GM18507 (cell line): ENCODE measurements at places on chromosomes 11 and 22.

- no peak for DNase-seq
Measured at GRCh38 chr22:46237453-46238124, 12.5 kb downstream of the CDPF1 start.

- no peak for DNase-seq
Measured at GRCh38 chr11:129352676-129353075, 23.0 kb upstream of the BARX2 start.

DNA sequence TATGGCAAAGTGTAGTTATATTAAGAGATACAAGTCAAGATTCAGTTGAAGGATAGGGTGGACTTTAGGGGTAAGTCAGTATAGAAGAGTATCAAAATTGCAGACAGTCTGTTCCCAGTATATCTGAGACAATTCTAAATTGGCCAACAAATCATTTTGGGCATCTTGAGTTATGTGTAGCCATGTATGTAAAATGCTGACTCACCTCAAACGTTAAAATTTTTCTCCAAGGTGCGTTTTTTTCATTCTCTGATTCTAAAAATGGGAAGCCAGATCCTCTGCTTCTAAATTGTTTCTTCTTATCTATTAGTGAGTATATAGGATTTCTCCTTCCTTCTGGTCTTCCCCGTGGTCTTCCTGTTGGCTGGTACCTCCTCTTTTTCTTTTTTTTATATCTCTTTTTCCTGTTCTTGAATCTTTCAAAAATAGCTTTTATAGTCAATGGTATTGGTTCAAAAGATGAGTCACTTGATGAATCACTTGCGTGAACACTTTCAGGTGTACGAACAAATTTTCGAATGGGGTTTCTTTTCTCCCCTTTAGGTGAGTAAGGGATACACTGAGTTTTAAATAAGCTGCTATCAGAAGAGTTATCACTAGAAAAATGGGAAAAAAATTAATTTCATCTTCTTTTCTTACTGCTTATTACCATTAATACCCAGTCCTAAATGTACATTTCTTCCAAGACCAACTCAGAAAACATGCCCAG, 3.2 kb downstream of the TAF1D start:
- DNase-seq, result no peak

- DNase-seq, result no peak
Measured at GRCh38 chr11:26187639-26188038, 144.3 kb upstream of the ANO3 start.

- DNase-seq, result no peak
Measured at GRCh38 chr22:45329530-45329936, 19.8 kb downstream of the FAM118A start.

- no peak for DNase-seq
Measured at GRCh38 chr11:122594986-122595645, 60.4 kb upstream of the UBASH3B start.

DNA sequence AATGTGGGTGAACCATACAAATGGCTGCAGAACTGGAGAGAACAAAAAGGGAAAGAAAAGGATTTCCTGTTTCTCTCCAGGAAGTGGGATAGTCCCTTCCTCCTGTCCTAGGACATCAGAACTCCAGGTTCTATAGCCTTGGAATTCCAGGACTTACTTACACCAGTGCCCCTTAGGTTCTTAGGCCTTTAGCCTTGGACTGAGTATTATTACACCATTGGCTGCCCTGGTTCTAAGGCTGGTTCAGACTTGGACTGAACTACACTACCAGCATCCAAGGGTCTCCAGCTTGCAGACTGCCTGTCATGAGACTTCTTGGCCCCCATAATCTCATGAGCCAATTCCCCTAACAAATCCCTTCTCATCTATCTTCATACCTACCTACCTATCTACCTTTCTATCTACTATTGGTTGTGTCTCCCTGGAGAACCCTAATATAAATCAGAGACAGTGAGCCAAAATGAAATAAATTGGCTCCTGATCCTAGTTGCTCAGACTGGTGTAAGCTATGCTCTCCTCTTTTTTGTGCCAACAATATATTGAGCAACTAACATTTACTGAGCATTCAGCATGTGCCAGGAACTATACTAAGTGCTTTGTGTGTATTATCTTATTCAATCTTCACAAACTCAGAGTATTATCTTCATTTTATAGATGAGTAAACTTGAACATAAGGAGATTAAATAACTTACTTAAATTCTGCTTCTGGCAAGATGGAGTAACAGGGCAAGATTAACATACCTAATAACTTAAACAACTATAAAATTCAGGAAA, 303.7 kb downstream of the TTC28 start:
- DNase-seq, result no peak

- no peak for DNase-seq
Measured at GRCh38 chr11:6315811-6316425, 4.4 kb downstream of the CAVIN3 start.

- no peak for DNase-seq
Measured at GRCh38 chr11:95095858-95096587, 6.4 kb downstream of the ENDOD1 start.

GRCh38 chr11:76635991-76636738, 34.4 kb downstream of the LRRC32 start:
- no peak for DNase-seq

- no peak for DNase-seq
Measured at GRCh38 chr11:57356268-57356667, 18.1 kb downstream of the P2RX3 start.

DNA sequence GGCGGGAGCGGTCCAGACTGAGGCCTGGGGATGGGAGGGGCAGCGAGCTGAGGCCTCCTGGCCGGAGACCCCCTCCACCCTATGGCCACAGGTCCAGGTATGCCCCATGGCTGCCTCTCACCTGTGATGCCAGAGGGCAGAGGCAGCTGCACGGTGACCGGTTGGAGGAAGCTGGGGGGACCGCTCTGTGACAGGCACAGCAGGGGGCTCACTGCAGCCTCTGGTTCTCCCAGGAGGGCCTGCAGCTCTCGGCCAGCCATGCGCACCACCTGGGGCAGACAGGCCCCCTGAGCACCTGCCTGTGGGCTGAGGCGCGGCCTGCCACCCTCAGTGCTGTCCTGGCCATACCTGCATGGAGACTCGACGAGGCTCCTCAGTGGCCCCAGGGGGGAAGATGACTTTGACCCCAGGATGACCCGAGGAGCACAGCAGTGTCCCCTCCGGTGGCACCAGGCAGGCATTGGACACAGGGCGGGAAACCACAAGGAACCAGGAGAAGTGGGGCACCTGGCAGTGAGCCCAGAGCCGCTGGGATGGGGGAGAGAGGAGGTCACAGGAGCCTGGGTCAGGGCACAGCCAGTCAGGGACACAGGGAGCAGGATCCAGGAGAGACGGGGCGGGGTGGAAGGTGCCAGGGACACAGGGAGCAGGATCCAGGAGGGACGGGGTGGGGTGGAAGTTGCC, 3.2 kb upstream of the SLC25A22 start:
- no peak for DNase-seq

GRCh38 chr11:75810637-75811390, 4.2 kb upstream of the UVRAG start:
- DNase-seq, result no peak

DNA sequence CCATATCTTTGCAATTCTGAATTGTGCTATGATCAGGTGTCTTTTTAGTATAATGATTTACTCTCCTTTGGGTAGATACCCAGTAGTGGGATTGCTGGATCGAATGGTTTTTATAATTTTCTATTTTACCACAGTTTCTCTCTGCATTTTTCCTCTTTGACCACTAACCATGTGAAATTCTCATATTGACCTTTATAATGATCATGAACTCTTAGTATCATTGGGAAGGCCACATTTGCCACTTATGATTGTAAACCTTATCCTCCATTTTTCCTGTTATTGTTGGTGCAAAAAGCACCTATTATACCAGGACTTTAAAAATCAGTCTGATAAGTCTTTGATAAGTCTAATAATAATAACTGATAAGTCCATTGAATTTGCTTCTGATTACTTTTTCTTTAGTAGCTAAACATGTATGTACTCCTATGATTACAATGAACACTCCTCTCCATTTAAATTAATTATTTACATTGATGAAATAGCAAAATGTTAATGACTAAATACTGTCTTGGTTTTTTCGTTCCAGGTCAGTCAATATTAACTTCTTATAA, 9.6 kb downstream of the NEAT1 start:
- DNase-seq, result no peak

DNA sequence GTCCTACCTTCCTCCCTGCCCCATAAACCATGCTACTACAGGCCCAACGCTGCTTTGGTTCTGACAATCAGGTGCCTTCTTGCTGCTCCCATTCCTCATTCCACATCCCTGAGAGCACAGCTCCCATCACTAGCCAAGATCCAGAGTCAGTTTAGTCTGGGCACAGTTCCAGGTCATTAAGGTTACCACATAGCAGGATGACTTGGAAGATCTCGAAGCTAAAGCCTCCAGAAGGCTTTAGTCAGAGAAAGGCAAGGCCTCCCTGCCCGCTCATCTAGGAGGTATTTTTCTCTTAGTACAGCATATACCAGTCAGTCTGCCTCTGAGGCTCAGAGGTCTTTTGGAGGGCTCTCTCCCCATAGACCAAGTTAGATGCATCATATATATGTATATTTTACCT, 30.3 kb downstream of the TRIM66 start:
- DNase-seq, result no peak

DNA sequence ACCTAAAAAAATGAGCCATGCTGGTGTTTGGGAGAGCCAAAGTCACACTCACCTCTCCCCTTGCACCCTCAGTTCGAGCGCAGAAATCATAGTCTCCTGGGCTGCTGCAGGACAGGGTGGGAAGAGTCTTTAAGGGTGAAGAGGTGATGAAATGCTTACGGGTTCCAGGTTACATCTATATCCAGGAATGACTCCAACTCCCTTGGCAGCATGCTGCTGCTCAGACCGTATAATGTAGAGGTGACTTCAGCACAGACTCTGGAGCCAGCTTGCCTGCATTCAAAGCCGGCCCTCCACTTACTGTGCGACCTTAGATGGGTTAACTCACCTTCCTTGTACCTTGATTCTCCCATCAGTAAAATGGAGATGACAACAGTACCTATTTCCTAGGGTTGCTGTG, 17.3 kb upstream of the PKNOX2 start:
- no peak for DNase-seq

DNA sequence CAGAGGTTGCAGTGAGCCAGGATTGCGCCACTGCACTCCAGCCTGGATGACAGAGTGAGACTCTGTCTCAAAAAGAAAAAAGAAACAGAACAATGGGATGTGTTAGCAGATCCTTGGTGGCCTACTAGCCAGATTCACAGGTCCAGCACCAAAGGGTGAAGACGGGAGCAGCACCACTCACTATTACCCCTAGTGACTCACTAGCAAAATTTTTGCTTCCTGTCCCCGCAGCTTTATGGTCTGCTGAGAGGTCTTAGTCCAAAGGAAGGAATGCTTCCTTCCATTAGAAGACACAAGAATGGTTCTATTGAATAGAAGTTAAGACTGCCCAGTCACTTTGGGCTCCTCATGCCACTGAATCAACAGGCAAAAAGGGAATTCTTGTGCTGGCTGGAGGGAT, 35.9 kb upstream of the NUP50 start:
- DNase-seq, result no peak

DNA sequence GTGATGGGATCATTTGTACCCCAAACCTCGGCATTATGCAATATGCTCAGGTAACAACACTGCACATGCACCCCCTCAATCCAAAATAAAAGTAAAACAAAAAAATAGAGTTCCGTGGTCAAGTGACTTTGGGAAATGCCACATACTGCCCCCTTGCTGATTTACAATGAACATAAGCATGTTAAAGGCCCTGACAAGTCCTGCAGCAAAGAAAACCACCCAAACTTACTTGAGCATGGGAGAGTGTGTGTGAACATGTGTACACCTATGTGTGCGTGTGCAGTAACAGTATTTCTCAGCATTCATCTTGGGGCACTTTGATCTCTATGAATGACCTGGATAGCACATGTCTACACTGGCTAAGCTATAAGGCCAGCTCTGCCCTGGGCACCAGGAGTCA, 15.8 kb upstream of the IGSF22 start:
- no peak for DNase-seq

DNA sequence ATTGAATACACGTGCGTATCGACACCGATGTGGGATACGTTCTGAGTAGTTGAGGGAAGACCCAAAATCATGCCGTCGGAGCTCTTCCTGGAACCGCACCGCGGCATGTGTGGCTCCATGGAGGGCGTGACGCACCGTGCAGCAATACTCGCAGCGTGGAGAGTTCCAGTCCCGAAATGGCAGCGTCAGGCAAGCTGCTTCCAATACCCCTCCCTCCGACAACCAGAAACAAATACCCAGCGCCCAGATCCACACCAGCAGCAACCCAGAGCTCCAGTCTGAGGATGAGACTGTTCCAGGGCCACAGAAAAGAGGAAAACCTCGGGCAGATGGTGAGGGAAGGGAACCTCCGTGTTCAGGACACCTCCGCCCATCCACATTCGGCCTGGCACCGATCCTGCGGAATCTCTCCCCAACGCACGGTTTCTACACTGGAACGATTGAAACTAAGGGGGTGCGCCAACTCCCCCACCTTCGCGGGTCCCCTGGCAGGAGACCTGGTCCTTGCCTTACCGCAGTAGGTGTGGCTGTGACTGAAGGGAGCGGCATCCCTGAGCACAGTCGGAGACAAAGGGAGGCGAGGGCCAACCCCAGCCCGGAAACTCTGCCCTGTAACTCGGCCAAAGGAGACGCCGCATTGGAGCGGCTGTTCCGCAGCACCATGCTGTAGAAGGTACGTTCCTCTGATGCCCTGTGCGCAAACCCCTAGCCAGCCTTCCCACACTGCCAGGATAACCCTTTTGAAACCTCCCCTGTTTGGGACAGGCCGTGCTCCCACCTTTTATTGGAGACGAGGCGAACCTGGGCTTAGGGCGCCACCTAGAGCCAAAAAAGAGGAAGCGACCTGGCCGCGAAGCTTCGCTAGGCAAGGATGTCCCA, 28.2 kb downstream of the DBX1 start:
- DNase-seq, result no peak

DNA sequence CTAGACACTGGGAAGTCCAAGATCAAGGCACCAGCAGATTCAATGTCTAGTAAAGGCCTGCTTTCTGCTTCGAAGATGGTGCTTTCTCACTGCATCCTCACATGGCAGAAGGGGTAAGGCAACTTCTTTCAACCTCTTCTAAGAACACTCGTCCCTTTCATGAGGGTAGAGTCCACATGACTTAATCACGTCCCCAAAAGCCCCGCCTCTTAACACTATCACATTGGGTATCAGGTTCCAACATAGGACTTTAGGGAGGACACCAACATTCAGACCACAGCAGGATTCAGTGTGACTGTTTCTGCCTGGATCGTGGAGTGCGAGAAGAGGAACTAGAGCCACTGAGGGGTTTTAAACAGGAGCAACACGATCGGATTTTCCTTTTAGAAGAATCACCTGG, 3.7 kb upstream of the TIRAP start:
- DNase-seq, result no peak

GRCh38 chr22:36052505-36052941, 23.9 kb upstream of the RBFOX2 start:
- no peak for DNase-seq

GRCh38 chr11:118108513-118108912, 21.8 kb upstream of the SMIM35 start:
- DNase-seq, result no peak
